Ovary (tissue), 10 donors: ENCODE measurements at places on chromosomes 7 and 10. TPM values are rescaled to one million over a fixed set of nuclear protein-coding genes. Genes with fewer than 3 reads are reported as not detected.

Gene INMT
- total RNA-seq = 6.3 TPM

Gene CPED1
- 102 TPM for total RNA-seq

Gene ANLN
- 0.50 TPM for total RNA-seq

DNA sequence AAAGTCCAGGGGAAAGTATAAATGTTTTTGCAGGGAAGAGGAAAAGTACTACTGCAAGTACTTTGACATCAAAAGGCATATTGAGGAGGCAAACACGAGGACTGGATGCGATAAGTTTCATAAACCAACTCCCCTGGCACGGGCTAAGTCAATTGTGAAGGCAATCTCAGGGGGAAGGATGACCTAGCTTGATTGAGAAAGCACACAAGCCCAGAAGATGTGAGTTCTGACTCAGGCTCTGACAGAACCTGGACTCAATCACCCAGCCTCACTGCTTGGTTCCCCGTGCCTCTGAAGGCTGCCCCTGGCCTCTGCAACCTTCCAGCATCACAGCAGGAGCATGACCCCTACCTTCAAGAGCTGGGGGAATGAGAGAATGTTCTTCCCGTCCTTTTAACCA lies 93.2 kb upstream of the ZNF438 start:
- DNase-seq = no peak

DNA sequence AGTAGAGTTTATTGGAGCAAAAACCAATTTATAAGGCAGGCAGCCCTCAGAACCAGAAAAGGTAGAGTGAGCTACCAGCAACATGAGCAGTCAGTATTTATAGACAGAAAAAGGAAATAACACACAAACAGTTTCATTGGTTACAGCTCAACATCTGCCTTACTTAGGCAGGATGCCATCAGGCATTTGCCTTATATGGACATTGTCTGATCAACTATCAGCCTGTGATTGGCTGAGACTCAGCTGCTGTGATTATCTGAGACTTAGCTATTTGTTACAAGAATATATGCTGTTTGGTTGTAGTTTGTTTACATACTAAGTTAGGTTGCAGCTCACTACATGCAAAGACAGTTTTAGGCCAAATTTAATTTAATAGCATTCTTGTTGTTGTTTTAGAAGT lies 60.4 kb upstream of the CDK1 start:
- DNase-seq = no peak

GRCh38 chr10:48564466-48565160 lies 40.3 kb downstream of the ARHGAP22 start:
- no peak for DNase-seq

DNA sequence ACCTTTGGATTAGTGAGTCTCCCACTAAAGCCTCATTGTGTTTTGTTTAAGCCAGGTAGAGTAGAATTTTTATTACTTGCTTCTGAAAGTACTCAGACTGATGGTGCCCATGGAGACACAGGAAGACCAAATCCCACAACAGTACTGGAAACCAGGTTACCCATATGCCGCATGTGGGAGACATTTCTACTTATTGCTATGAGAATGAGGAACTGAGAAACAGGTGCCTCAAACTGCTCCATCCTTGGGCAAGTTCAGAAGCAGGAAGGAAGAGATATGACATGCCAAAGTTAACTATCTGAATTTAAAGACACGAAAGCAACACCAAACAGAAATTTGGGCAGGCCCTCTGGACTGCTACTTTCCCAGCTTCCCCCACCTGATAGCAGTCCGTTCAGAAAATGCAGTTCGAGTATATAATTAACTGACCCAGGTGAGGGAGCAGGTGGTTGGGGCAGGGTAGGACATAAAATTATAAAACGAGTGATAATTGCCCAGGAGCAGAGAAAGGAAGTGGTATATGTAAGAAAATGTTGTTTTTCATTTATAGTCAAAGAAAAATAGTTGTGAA lies 382.3 kb upstream of the MTPN start:
- no peak for DNase-seq

DNA sequence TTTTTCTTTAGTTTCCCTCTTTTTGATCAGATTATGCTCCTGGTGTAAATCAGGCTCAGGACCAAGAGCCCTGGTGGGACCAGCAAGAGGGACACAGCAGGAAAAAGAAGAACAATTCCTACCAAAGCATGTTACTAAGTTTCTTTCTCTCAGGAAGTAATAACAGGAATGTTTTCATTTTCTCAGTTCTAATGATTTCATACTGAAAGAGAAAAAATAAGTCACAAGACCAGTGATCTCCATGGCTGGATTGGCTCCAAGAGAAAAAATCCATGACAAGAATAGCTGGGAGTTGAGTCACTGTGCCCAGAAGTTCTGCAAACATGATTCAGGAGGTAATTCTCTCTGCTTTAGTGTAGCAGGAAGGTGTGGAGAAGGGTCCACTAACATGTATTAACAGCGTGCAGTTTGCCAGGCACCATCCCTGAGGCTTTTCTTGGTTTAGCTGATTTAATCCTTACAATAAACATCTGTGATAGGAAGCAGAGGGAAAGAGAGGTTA lies 23.8 kb upstream of the IFIT2 start:
- no peak for DNase-seq

- DNase-seq = no peak
Measured at GRCh38 chr7:156919132-156919713, 26.2 kb upstream of the LMBR1 start.

- no peak for DNase-seq
Measured at GRCh38 chr7:150451097-150451793, 815 bp downstream of the GIMAP8 start.

Gene SSC4D
- total RNA-seq = 0.89 TPM

GRCh38 chr7:139854124-139854511 lies 25.1 kb downstream of the TBXAS1 start:
- no peak for DNase-seq

- DNase-seq = no peak
Measured at GRCh38 chr7:145269418-145270161, 433.7 kb upstream of the TPK1 start.

GRCh38 chr7:134327896-134328295 lies 11.2 kb upstream of the SLC35B4 start:
- no peak for DNase-seq

DNA sequence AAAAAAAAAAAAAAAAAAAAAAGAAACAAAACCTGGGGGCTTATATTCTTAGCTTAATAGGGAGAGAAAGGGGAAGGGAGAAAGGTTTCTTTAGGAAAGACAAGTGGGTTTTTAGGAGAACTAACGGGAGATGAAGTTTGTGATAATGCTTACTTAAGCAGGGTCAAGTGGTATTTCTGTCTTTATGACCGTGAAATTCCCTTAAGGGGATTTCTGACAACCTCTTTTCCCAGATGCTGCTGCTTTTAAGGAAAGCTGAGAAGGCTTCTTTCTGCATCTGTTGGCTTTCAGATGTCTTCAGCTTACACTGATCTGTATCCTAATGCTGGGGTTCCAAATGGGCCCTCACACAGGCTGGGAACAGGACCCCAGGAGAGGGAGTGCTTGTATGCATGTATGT lies 42.6 kb downstream of the ADAMTS14 start:
- no peak for DNase-seq

- no peak for DNase-seq
Measured at GRCh38 chr10:78875932-78876331, 192.8 kb upstream of the ZMIZ1 start.

Gene C10orf143
- total RNA-seq = 10.3 TPM

DNA sequence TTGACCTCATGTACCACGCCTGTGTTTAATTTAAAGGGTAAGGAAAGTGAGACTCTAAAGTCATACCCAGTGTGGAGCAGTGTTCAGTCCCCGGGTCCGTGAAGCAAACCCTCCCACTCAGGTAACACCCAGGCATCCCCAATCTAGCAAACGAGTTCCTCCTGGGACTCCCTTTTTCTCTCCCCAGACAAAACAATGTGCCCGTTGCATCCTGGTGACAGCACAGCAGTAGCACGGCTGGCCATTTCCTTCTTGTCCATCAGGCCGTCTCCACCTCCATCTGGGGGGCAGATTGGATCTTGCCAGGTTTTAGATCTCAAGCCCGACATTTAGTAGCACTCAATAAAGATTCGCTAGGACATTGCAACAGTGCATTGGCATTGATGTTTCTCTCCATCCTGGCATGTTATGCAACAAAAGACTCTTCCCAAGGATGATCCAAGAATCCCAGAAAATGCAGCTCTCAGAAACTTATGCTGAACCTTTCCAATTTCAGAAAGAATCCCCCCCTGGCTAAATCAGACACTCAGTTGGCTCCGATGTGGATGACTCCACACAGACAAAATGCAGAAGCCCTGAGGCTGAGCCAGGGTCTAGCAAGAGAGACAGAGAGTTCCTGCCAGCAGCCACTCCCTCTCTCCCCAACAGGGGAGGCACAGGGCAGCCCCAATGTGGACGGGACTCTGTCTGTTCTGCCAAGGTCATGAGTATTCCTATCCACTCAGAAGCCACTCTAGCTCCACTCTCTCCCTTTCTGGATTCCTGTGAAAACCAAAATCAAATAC lies 274.5 kb upstream of the MGMT start:
- DNase-seq = peak; percentile 28

GRCh38 chr7:73341877-73342276 lies 13.9 kb downstream of the FKBP6 start:
- DNase-seq = no peak

DNA sequence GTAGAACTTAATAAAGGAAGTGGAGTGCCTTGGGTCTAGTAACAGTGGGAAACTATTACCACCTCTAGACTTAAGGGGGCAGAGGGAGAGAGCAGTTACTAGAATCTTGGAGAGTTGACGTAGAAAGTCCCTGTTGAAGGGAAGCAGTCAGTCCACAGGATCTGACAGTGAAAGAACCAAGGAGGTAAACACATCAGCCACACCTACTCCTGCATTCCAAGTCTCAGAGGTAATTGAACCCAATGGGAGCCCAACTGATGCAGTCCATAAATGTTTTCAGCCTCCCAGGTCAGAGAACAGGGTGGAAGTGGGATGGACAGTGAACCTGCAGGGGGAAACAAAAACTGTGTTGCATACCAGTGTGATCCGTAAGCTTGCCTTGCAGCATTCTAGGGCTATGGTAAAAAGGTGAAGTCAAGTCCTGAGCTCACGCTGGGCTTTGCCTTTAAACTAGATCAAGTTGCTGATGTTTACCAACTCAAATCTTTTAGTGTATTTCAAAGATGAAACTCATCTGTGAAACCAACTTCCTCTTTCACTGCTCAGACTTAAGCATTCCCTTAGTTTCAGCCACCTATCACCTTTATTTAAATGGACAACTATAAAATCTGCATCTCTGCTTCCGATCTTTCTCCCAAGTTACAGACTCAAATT lies 57.2 kb downstream of the SLC16A12 start:
- no peak for DNase-seq

Gene DPP6
- total RNA-seq = 1.00 TPM

DNA sequence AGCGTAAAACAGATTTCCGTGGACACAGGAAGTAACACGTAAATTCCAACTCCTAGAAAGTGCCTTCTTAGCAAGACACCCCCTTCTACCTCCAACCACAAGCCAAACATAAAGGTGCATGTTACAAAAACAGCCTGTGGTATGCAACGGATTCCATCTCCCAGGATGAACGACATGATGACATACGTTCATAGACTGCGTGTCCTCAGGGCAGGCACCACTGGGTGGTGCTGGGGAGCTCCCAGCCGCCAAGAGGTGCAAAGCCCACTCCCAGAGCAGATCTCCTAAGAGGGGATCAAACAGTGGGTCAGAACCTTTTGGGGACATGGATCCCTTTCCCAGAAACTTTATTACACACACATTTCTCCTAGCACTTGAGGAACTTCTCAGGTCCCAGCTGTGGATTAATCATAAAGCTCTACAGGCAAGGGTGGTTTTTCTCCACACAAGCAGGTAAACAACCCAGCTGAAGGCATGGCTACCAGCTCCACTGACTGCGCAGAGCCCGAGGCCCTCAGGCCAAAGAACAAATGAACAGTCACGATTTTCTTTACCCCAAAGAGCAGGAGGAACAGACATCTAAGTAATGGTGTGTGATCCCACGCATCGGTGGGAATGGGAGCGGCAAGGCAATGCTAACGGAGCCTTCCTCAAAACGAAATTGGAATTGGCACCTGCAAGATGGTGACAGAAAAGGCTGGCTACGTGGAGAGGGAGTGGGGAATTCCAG lies 13.8 kb downstream of the PSAP start:
- DNase-seq = no peak

Gene HTR5A
- not detected for total RNA-seq

DNA sequence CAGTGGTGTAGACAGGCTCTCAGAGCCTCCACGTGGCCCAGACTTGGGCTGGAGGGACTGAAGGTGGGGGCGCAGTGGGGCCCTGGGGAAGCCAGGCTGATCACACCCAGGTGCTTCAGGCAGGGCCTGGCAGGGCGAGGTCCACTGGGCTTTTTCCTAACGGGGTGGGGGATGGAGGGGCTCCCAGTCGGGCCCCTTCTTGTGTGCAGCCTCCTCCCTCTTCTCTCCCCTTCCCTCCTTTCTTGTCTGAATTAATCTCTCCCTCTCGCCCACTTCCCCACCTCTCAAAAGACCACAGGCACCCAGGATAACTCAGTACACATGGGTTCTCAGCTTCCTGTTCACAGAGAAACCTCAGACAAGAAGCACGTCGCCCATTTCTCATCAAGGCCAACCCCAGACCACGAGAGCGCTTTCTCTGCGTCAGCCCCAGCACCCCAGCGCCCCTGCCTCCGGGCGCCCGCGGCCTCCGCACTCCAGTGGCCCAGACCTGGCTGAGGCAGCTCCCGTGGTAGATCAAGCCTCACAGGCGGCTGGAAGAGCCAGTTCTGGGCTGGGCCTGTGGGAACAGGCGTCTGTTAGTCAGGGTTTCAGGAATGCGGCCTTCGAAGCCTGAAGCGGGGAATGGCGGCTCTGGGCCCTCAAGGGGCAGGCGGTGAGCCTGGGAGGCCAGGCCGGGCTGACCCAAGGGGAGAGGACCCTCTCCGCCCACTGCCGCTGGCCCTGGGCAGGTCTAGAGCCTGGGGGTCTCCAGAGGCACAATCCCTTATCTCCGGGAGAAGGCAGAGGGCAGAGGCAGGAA lies 50.6 kb downstream of the PWWP2B start:
- no peak for DNase-seq
